ENCODE measurements at places on chromosomes 7 and 10. TPM values are rescaled to one million over a fixed set of nuclear protein-coding genes. Genes with fewer than 3 reads are reported as not detected.
A peak's percentile ranks its signal among the peaks of the same experiment; 100 is the strongest.

GRCh38 chr10:132645630-132646442, 108.2 kb downstream of the INPP5A start:
- DNase-seq = peak; percentile 8

GRCh38 chr10:51599647-51600046, 99.7 kb downstream of the CSTF2T start:
- DNase-seq = no peak

DNA sequence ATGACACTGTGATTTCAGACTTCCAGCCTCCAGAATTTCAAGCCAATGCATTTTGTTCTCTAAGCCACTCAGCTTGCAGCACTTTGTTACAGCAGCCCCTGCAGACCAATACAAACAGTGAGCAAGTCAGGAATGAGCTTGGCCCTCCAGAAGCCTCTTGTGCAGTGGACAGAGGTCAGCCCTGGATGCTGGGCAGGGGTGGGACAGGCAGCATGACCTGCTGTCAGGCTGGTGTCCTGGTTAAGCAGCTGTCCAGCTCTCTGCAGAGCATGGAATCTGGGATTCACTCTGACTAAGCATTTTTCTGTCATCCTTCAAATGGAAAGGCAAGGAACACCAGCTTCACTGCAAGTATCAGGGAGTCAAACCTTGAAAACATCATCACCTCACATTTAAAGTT, 85.5 kb upstream of the GDF10 start:
- DNase-seq = no peak

DNA sequence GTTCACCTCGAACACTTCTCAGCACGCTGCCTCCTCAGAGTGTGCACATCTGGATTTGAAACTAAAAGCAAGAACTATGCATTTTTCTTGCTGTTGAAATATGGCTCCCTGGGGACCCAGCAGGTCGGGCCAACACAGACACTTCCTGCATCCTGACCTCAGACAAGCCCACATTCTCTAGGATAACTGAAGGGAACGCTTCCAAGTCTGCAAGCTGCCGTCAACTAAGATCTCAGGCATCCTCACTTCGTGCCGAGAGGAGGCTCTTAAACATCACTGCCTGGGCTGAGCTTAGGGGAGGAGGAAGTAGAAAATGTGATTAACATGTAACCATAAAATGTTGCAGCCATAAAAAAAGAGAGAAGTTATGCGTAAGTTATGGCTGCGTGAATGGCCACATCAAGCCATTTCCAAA, 65.5 kb downstream of the PYROXD2 start:
- DNase-seq = peak; percentile 69

Gene STAG3
- total RNA-seq = 0.22 TPM

- DNase-seq = no peak
Measured at GRCh38 chr10:2782265-2782664, 285.1 kb upstream of the PFKP start.

DNA sequence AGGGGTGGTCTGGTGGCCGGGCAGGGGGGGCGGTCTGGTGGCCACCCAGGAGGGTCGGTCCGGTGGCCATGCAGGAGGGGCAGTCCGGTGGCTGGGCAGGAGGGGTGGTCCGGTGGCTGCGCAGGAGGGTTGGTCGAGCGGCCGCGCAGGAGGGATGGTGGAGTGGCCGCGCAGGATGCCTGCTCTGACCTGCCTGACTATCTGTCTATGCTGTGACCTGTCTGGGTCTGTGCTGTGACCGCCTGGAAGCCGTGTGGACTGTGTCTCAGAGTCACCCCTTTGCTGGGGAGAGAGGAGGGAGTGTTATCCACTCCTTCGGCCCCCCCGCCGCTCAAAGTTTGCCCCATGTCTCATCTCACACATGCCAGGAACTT, 113.2 kb downstream of the ACTR3B start:
- DNase-seq = no peak

DNA sequence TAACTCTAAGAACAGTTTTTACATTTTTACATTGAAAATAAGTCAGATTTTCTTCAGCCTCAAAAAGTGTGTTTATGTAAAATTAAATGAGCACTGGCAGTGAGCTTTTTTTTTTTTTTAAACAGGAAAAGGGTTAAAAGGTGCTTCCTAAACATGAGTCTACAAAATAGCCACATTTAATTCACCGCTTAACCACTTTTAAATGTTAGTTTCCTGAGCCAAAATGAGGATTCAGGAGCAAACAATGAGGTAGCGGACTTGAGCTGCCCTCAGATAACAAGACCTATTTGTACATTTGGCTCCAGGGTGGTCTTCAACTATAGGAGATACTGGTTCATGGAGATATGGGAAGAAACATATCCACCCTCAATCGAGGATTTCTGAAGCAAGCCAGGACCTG, 22.8 kb downstream of the AKR1C3 start:
- no peak for DNase-seq

DNA sequence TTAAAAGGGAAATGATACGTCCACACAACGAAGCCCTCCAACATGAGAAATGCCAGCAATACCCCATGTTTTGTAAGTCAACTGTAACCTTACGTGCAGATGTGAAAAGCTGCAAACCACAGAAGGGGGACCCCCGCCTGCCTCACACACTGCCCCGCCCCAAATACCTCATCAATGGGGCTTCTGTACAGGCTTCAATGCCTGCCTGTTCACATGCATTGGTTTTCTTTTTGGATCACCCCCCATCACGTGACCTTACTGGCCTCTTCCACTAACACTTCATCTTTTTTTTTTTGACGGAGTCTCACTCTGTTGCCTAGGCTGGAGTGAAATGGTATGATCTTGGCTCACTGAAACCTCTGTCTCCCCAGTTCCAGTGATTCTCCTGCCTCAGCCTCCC, 224.0 kb downstream of the TNS3 start:
- no peak for DNase-seq

DNA sequence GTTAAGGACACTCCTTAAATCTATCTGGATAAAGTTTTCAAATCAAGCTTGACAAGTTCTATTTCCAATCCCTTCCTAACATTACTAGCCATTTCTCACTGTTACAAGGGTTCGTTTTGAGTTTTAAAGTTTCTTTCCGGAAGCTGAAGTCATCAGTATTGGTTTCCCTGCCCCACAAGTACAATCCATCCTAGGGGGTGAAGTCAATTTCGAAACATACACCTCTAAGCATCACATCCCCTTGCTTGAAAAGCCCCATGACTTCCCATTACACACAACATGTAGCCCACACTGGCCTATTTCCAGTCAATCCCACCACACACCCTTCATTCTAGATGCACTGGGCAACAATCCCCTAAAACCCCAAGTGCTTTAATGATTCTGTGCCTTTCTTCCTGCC, 13.0 kb downstream of the DPY19L1 start:
- no peak for DNase-seq

DNA sequence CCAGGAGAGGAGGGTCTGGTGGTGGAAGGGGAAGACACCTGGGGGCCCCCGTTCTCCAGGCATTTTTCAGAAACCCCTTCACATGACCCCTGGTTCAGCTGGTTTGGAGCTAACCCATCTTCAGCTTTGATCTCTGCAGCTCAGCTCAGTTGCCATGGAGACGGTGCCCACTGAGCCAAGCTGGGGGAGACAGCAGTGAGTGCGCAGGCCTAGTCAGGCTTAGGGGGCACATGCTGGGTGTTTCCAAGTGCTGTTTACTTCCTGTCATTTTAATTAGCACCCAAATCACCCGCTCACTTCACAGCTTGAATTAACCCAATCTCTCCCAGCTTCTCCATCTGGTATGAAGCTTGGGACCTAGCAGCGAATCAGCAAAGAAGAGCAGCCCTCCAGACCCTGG, 9.0 kb downstream of the SPOCK2 start:
- no peak for DNase-seq

DNA sequence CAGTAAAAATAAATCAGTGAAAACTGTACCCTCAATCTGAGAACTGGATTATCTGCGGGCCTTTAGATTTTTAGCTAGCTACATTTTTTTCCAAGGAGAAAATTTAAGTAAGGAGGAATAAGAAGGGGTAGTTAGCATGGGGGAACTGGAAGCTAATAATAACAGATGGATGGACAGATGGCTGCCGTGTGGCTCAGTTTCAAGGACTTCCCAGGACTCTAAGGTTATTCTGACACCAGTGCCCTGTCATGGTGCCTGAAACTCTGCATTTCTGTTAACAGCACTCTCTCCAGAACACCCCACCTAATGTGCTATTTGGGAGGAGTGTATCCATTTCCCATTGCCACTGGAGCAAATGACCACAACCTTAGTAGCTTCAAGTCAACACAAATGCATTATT, 75.7 kb upstream of the PDE1C start:
- DNase-seq = no peak

- DNase-seq = no peak
Measured at GRCh38 chr10:93072225-93072712, 1.4 kb upstream of the CYP26A1 start.

DNA sequence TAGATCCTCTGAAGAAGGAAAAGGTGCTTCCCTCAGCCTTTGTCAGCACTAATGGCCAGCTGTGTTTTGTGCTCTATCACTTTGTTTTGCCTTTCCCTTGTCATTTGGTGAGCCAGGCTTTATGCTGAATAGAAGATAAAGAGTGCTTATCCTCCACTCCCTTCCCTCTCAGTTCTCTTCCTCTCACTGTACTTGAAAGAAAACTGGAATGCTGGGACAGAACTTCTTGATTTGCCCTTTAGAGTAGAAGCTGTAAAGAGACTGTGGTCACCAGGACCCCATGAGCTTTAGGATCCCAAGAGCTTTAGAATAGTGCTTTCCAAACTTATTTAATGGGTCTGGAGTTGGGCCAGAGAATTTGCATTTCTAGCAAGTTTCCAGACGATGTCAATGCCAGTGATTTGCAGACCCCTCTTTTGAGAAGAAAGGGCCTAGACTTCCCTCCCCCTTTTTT, 81.4 kb downstream of the LRRC4 start:
- DNase-seq = no peak

GRCh38 chr10:107619139-107619538, 454.6 kb upstream of the SORCS1 start:
- DNase-seq = no peak

DNA sequence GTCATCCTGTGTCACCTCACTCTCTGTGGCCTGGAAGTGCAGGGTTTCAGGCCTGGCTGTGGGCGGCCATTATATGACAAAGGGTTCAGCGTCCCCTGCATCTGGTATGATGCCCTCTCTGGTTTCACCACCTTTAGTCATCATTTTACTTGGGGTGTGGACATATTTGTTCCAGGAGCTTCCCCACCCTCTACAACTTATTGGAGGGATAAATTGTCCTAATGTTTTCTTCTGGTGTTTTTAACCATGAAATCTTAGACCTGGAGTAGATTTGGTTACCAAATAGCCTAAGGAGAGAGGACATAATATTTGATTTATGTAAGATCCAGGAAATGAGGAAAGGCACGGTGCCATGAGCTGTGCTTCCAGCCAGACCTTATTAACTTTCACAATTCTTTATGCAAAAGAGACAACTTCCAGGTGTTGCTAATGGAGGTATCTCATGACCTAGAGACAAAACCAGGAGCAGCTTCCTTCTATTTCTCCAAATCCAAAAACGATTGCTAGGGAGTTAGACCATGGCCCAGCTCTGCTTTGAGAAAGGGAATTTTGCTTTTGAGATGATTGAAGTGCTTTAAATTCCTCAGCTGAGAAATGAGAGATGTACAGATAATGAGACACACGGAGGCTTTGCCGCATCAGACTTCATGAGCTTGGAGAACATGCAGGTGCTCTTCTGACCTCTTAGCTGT, 20.9 kb downstream of the WBP1L start:
- DNase-seq = no peak

Gene PI4K2A
- 10.4 TPM for total RNA-seq

GRCh38 chr7:112103246-112103645, 103.0 kb downstream of the DOCK4 start:
- no peak for DNase-seq

Gene CACNA2D1
- 113 TPM for total RNA-seq

GRCh38 chr7:129279757-129280156, 54.9 kb downstream of the AHCYL2 start:
- DNase-seq = no peak

DNA sequence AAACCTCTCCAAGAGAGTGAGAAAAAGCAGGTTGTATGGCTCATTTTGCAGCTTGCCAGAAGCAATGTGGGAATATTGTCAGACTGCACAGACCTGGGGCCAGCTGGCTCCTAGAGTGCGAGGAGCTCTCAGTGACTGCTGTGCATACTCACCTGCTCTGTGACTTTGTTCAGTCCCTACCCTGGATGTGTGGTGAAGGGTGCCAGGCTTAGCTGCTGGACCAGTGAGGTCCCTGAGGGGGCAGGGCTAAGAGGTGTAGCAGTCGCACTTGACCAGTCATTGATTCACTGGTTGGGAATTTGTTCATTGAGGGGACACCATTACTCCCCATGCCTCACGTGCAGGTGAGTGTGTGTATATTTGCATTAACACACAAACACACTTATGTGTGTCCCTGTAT, 60.1 kb downstream of the IKZF1 start:
- no peak for DNase-seq

DNA sequence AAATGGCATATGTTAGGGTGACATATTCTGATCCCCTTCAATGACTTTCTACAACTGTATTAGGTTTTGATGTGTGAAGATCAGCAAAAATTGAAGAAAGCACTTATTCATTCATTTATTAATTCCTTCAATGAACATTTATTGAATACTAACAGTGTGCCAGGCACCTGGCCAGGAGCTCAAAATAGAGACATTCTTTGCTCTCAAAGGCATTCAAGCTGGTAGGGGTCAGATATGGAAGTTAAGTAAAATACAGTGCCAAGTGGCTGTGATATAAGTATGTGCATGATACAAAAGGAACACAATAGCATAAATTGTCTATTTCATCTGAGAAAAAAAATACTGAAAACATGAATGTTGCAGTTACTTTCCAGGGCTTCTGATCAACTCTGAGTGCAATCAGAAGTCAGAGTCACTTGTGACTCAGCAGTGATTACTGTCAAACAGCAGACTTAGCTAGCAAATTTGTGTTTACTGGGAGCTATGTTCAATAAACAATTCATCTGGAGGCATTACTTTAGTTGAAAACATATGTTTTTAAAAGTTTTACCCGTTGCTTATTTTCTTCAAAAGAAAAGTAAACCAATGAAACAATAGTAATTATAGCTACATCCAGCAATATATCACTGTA, 60.4 kb upstream of the CACNB2 start:
- peak; percentile 36 for DNase-seq

DNA sequence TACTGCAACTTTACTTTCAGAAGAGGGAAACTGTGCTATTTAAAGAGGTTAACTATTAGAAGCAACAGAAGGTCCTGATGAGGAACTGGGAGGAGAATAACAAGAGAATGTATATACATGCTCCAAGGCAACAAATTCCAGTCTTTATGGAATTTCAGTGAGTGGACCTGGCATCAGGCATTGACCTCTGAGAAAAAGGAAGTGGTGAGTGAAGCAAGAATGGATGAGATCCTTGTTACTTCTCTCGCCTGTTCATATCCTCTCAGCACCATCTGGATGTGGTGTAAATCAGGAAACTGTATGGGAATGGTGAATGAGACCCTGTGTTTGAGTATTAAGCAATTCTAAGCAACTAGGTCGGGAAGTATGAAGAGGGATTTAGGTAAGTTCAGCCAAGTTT, 30.3 kb upstream of the KBTBD2 start:
- no peak for DNase-seq

Gene ITIH2
- not detected for total RNA-seq

Data from heart left ventricle (tissue), 16 donors.